ENCODE measurements at places on chromosomes 4 and X. TPM values are rescaled to one million over a fixed set of nuclear protein-coding genes. Genes with fewer than 3 reads are reported as not detected.

MTHFD2L gene
- total RNA-seq = 10.6 TPM

CCDC120 gene
- 7.3 TPM for total RNA-seq

FAM133A gene
- total RNA-seq = 0.65 TPM

RHOH gene
- not detected for total RNA-seq

NXF2 gene
- total RNA-seq = not detected

GC gene
- not detected for total RNA-seq

PAK3 gene
- 0.46 TPM for total RNA-seq

RASL11B gene
- total RNA-seq = 8.1 TPM

ADD1 gene
- total RNA-seq = 269 TPM

PRR32 gene
- total RNA-seq = not detected

GLRA2 gene
- total RNA-seq = not detected

ANKRD17 gene
- 55.1 TPM for total RNA-seq

SSX2B gene
- total RNA-seq = not detected

NALF2 gene
- not detected for total RNA-seq

HSPA4L gene
- 4.0 TPM for total RNA-seq

CPLX1 gene
- total RNA-seq = not detected

TNIP3 gene
- 0.31 TPM for total RNA-seq

ARHGAP10 gene
- 111 TPM for total RNA-seq

MRPL1 gene
- 22.5 TPM for total RNA-seq

TCP11X2 gene
- not detected for total RNA-seq

AFAP1 gene
- total RNA-seq = 107 TPM

PRKX gene
- 16.2 TPM for total RNA-seq

GRID2 gene
- not detected for total RNA-seq

SHOX gene
- total RNA-seq = 0.15 TPM

GPRASP3 gene
- 2.5 TPM for total RNA-seq

ABCE1 gene
- 48.8 TPM for total RNA-seq

BMP15 gene
- not detected for total RNA-seq

ARMCX1 gene
- total RNA-seq = 36.0 TPM

AMBN gene
- not detected for total RNA-seq

All from chondrocyte (in vitro differentiated cells).